Activated naive CD8-positive, alpha-beta T cell treated with anti-CD3 and anti-CD28 coated beads, Interleukin-2, amount 50 U/mL, for 16 hours (primary cell): ENCODE measurements at places on chromosomes 12 and 14.

GRCh38 chr14:96852823-96853422 is 55.7 kb downstream of the VRK1 start:
- DNase-seq: no peak

GRCh38 chr14:95876761-95877538 is at the start of gene TUNAR:
TSS of gene TUNAR (plus strand) at chr14:95876832.
- no peak for DNase-seq

DNA sequence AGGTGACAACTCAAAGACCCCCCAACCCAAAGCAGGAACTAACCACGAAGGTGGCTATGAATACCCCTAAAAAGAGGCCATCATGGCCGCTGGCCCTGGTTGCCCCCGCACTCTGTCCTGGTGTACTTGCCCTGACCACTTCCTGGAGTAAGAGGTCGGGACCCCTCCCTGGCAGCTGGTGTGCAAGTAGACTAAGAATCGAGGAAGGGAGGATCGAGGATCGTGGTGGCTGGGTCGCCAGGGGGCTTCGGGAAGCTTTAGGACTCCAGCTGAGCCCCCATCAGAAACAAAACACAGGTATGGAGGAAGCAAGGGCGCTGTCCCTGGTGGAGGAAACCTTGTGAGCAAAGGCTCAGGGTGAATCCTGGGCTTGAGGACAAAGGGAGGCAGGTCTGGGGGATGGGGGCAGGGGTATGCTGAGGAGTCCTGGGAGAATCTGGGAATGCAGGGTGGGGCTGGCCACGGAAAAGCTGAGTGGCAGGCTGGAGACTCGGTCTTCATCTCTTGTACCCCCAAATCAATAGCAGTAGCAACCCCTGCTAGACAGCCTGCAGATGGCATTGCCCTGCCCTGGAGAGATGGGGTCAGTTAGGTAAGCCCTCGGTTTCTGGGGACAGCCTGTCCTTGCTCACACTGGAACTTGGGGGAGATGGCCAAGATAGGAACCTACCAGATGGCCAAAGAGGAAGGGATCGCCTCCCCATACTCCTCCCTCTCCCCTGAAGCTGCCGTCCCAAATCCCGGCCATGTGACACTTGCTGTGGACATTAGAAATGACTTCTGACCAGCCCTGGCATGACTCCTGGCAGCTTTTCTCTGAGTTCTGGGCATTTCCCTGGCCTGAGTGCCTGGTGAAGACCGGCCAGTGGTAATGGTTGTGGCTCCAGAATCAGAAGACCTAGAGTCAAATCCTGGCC is 45.3 kb upstream of the ESRRB start:
- DNase-seq: no peak

DNA sequence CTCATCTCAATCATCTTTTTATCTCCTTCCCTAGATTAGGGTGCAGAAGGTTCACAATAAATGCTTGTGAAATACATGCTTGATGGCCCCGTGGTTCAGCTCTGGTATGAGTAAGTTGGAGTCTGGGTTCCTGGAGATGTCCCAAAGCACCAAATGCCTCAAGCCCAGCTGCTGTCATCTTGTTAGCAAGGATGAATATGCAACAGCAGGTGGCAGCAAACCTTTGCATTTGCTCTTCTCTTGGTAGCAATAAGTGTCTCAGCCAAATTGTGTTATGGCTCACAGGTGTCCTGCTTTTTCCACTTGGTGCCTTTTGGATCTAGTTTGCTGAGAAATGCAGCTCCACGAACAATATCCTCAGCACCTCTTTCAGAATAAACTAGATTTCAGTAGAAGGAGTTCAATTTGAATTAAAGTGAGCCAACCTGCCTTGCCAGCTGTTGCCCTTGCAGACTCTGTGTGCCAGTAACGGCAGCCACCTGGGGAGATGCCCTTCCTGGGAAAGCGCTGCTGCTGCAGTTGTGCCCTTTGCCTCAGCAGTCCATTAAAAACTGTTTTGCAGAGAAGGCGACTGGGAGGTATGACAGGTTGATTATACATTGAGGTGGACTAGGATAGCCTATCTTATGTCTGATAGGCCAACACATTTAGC is 417.3 kb downstream of the SNAPC1 start:
- no peak for DNase-seq

- no peak for DNase-seq
Observed at GRCh38 chr14:78618368-78618767, 448.2 kb downstream of the NRXN3 start.

DNA sequence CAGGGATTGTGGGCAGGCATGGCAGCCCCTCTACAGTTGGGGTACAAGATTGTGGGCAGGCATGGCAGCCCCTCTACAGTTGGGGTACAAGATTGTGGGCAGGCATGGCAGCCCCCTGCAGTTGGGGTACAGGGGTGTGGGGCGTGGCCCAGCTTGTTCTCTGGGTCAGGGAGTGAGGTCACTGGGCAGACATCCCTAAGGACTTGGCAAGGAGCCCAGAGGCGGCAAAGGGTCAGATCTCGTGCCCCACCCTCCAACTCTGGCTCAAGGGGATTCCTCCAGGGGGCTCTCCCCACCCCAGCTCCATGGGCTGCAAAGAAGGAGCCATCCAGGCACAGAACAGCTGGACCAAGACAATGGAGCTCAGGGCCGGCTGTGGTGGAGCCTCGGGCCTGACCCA is 25.8 kb upstream of the NUDT14 start:
- no peak for DNase-seq

- DNase-seq: no peak
Observed at GRCh38 chr12:9349888-9350885, 142.0 kb upstream of the PZP start.

GRCh38 chr12:128570191-128571065 is 253.3 kb downstream of the SLC15A4 start:
- no peak for DNase-seq

- DNase-seq: no peak
Observed at GRCh38 chr14:25833341-25834126, 764.3 kb downstream of the NOVA1 start.

DNA sequence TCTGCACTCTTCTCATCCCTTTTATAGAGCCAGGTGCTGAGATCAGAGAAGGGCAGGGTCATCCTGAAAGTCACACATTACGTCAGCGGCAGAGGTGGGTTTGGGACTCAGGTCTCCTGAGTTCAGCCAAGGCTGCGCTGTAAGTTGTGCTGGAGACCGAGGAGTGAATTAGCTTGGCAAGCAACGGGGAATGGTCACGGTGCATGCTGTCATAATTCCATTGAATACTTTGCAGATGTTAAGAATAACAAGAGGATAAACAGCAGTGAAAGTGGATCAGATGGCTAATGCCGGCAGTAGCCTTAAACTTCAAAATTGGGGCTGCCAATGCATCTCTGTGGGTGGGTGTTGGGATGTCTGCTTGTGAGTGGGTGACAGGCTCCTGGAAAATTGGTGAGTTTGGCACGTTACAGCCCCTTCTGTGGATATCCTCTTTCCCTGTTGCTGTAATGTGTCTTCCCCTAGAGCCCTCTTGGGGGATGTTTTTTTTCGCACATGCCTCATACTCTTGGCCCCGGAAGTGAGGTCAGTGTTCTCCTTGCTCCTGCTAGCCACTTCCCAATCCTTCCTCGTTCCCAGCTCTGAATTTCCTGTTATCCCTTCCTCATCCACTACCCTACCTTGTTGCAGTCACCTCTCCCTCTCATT is 287.1 kb upstream of the SRRM4 start:
- DNase-seq: no peak
